ENCODE measurements at places on chromosomes 7 and 10.

- DNase-seq = no peak
Observed at GRCh38 chr7:35386816-35387706, 133.2 kb upstream of the TBX20 start.

DNA sequence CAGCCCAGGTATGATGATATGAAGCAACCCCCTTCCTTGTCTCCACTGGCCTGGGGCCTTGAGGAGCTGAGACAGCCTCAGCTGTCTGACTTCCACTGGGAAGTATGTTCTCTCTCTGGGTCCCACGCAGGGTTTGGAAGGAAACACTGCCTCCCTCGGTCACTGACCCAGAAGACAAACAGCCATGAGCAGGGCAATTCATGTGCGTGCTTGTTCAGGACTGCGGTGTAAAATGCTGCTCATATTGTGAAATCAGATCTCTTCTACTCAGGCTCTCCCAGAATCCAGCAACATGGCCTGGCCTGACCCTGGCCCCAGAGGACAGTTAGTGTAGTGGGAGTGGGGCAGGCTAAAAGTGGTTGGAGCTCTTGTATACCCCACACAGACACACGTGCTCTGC is 2.8 kb downstream of the CLCN1 start:
- no peak for DNase-seq

DNA sequence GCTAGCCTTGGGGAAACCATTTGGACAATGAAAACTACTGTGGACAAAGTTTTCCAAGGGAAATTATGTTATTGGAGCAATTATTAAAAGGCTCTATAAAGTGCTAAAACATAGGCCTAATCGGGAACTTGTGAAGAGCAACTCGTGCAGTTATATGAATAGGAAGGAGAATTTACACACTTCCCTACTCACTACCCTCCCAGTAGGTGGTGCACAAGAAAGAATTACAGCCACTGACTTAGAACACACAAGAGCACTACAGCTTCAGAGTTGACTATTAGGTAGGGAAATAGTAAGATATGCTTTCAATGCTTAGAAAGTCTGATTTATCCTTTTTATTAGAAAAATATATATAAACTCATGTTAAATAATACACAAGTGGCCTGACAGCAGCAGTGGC is 47.2 kb downstream of the GSAP start:
- no peak for DNase-seq

GRCh38 chr10:121559326-121560026 is 38.8 kb downstream of the FGFR2 start:
- DNase-seq = no peak

- peak; percentile 96 for DNase-seq
Observed at GRCh38 chr7:76302347-76303201, at the start of gene HSPB1. Gene HSPB1 (plus strand): TSS chr7:76302673. CDS start chr7:76302713, 40 bp downstream.

DNA sequence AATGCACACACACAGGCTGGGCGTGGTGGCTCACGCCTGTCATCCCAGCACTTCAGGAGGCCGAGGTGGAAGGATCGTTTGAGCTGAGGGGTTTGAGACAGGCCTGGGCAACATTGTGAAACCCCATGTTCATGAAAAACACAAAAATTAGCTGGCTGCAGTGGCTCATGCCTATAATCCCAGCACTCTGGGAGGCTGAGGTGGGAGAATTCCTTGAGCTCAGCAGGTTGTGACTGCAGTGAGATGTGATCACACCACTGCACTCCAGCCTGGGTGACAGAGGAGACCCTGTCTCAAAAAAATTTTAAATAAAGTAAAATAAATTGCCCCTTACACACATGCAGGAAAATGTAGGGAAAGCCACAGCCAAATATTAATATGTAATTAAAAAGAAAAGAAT is 44.1 kb downstream of the RNF32 start:
- DNase-seq = no peak

- no peak for DNase-seq
Observed at GRCh38 chr7:46879783-46880182, 702.1 kb downstream of the TNS3 start.

DNA sequence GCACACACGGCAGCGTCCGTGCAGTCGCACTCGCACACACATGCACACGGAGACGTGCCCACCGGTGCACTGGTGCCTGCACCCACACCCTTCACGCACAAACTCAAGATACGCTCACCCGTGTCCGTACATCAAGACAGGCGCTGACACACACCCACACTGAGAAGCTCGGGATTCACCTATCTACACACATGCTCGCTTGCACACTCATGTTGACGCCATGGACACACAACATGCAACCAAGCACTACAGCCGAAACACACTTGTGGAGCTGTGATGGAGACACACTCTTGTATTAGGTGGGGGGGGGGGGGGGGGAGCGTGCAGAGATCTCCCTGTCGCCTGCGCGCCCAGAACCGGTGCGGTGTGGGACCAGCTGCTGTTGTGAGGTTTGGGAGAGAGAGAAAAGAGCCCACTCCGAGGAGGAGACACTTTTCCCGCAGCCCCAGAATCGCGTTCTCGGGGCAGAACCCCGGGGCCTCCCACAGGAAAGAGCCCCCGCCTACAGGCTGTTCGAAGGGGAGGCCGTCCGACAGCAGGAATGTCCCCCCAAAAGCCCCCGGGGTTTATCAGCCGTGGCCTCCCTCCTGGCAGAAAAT is 605 bp upstream of the NFKB2 start:
- no peak for DNase-seq

GRCh38 chr10:71404503-71405295 is 8.0 kb downstream of the CDH23 start:
- DNase-seq = no peak

DNA sequence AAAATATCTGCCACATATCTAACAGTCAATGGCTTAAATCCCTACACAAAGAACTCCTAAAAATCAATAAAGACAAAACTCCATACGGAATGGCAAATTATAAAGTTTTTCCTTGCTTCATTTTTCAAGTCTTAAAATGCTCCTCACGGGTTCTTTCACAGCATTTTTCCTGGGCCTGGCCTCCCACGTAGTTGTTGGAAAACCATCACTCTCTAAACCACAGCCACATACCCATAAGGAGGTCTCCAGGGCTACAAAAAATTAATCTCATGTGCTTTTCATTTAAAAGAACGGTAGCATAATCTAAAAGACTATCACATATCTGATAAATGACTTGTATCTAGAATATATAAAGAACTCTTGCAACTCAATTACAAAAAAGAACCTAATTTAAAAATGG is 2.9 kb downstream of the COA1 start:
- DNase-seq = no peak

- DNase-seq = no peak
Observed at GRCh38 chr7:92768501-92769393, 67.6 kb downstream of the CDK6 start.

DNA sequence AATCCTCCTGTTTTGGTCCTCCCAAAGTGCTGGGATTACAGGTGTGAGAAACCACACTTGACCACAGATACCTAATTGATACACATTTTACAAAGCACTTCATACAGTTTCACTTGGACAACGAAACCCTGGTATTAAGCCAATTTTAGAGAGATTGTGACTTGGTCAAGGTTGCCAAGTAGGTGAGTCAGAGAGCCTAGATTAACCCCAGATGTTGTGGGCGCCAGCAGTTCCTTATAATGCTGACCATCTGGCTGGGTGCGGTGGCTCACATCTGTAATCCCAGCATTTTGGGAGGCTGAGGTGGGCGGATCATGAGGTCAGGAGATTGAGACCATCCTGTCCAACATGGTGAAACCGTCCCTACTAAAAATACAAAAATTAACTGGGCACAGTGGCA is 4.9 kb upstream of the PHKG1 start:
- no peak for DNase-seq

DNA sequence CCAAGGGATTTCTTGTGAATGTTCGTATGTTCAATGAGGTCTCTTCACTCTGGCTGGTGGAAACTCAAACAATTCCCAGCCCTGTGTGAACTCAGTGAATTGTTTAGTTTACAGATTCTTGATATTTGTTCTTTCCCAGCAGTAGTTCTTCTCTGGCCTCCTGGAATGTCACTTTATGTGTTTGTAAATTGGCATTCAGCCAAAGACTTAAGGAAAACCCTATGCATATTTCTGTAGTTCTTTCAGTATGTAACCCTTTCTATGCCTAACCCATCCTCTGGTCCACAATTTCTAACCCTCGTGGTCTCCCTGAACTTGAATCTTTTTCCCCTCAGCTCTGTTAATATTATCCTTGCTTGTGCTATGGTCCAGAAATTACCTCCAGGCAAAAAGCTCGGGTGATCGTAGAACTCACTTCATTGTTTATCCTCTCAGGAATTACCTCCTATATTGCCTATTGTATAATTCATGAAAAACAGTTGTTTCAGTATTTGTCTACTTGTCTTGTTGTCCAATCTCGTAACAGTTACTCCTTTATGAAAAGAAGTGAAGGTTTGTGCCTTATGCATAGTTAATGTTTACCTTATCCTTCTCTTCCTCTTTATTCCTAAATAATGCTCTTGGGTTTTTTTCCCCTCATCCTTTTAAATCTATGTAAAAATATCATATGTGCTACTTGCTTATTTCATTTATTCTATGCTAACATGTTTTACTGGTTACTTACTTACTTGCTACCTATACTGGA is 23.7 kb upstream of the AGR3 start:
- DNase-seq = no peak

DNA sequence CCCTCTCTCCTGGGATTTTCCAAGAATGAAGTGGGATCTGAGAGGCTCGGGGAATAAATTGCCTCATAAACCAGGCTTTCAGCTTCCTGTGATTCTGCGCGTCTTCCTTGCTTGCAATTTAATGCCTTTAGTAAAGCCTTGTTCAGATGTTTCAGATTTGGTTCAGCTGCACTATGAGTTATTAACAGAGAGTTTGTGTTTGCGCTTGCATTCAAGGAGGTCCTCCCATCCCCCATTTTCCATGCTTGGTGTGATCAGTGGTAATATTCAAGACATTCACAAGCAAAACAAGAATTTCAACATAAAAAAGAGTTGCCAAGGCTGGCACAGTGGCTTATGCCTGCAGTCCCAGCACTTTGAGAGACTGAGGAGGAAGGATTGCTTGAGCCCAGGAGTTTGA is 1068.9 kb downstream of the TYW1 start:
- DNase-seq = no peak

GRCh38 chr10:74335501-74335900 is 184.5 kb downstream of the ADK start:
- no peak for DNase-seq

DNA sequence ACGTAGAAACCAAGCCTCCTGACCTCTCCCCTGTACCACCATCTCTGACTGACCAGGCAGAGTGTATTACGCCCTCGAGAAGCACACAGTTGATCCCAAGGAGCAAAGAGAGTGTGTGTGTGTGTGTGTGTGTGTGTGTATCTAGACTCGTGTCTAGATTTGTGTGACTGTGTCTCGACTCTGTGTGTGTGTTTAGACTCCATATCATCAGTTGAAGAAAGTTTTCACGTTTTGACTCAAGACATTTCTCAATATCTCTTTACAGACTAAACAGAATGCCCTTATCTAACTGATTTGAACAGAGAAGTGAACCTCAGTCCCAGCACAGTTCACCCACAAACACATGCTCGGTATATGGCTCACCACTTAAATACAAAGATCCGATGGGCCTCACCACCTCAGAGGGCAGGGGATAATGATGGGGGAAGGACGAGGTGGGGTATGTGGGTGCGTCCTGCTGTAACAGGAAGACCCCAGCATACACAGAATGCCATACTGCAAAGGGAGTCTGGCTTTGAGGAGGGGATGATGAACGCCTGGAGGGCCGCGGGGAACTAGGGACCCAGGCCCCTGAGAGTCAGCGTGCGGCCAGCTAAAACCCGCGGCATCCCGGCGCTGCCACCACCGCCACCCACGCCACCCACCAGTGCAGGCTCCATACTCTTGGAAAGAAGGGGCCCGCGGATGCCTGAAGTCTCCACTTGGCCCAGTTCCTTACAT is 780 bp downstream of the ALDH18A1 start:
- peak; percentile 12 for DNase-seq

GRCh38 chr10:123640016-123640535 is 26.1 kb upstream of the GPR26 start:
- DNase-seq = no peak

GRCh38 chr7:129644634-129645230 is 33.2 kb downstream of the NRF1 start:
- DNase-seq = peak; percentile 31

DNA sequence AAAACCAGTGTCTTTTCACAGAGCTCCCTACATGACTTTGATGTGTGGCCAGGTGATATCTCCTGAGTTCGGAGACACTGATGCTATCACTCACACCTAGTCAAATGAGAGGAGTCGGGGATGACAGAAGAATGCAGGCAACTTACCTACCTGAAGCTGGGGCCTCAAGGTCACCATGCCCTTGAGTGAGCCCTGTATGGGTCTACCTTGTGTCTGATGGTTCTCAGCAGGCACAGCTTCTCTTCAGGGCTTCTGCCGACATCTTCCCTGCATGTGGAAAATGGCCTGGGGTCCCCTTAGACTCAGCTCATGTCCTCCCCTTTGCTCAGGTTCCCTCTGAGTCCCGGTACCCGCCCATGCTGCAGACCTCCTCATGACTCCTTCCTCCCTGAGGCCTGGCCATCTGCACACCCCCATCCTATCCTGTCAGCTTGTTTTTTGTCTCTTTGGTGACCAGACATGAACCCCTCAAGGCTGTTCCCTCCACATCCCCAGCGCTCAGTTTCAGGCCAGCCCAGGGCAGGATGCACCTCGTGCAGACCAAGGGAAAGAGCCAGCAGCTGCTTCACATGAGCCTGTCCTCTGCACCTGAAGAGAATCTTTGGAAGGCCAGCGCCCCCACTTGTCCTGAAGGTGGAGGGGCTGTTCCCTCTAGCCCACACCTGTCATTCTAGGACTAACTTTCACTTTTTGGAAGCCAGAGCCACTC is 74.6 kb upstream of the GDF10 start:
- no peak for DNase-seq

DNA sequence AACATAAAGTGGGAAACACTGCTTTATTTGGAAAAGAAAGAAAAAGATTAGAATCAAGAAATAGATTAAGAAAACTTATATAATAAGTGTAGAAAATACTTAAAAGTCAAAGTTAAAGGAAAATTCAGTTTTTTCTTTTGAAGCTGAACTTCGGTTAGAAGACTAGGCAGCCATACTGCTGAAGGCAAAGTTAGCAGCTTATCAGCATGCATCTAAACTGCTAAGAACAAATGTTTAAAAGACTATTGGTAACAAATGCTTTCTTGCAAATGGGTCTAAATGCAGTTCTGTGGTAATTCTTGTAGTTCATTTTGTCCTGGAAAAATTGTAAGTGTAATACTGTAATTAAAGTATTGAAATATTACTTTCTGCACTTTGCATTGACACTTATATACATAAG is 18.0 kb downstream of the MIOS start:
- DNase-seq = no peak

- DNase-seq = no peak
Observed at GRCh38 chr7:22791204-22792158, 31.2 kb downstream of the TOMM7 start.

- DNase-seq = no peak
Observed at GRCh38 chr10:71761105-71761511, 12.2 kb downstream of the VSIR start.
